ENCODE measurements at places on chromosomes 11 and 22.

DNA sequence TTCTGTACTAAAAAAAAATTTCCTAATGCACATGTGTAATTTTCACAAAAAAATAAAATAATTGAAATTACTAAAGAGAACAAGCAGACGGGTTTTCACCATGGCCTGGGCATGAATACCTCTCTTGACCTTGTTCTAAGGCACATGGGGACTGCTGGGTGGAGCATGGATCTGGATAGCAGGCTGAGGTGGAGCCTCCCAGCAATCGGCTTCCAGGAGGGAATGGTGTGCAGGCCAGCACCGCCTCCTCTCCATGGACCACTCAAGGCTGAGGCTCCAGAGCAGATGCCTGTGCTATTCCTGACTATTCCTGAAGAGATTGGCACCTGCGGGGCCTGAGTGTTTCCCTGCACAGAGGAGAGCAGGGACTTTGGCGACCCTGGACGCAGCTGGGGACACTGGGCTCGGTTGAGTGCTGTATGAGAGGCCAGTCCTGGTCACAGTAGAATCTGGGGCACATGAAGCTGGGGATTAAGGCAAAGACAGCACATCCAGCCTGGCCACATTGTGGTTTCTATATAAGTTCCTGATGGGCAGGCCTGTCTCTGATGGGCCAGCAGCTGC, 963.6 kb downstream of the BRD1 start:
- no peak for DNase-seq

- peak; percentile 94 for DNase-seq
Observed at GRCh38 chr22:50267591-50268390, 2.4 kb downstream of the MAPK11 start.

GRCh38 chr11:48054994-48055291, 74.6 kb downstream of the PTPRJ start:
- DNase-seq = no peak

DNA sequence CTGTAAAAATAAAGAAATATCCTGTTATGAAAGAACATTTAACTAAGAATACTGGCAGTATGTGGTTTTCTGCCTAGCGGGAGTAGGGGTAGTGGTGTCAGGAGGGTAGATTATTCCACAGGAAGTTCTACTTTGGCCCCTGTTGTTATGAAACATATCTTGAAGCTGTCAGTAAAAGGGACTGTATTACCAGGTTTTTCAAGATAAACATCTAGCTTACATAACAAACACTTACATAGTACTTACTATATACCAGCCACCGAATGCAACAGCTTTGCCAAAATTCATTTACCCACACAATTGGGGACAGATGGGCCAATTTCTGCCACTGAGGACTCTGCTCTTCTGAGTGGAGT, 3.7 kb downstream of the TMEM123 start:
- no peak for DNase-seq

- no peak for DNase-seq
Observed at GRCh38 chr11:2742201-2742600, 42.4 kb upstream of the KCNQ1OT1 start.

DNA sequence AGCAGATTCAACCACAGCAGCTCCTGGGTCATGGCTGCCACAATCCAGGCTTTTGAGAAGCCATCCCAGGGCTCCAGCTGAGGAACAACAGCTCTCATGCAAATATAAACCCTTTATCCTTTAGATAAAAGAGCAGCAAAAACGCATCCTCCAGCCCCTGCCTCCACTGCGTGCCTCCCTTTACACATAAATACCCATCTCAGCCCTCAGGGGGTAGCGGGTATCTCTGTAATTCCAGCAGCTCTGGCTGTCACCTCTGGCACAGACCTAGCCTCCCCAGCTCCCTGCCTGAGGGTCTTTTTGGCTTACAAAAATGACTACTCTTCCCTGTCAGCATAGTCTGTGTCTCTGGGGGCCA, 21.6 kb downstream of the LMO1 start:
- DNase-seq = no peak

GRCh38 chr22:34113381-34113780, 193.1 kb upstream of the LARGE1 start:
- DNase-seq = no peak
